Bronchial epithelial cell (primary cell): ENCODE measurements at places on chromosomes 3 and 15.
A peak's percentile ranks its signal among the peaks of the same experiment; 100 is the strongest.

DNA sequence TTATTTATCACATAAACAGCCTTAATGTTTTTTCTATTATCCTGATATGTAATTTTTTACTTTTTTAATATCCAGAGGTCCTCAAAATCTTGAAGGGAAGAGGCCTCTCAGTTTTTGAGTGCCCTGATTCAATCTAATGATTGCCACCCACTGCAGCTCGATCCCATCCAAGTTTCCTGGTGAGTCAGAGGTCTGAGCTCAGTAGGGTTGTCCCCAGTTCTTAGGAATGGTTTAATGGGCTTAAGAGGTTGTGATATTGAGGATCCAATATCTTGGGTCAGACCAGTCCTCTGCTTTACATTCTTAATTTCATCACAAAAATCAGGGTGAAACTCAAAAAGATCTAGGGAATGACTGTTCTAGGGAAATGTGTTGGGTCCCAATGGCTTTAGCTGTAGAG is 238.5 kb downstream of the NSUN3 start:
- DNase-seq = peak; percentile 11

DNA sequence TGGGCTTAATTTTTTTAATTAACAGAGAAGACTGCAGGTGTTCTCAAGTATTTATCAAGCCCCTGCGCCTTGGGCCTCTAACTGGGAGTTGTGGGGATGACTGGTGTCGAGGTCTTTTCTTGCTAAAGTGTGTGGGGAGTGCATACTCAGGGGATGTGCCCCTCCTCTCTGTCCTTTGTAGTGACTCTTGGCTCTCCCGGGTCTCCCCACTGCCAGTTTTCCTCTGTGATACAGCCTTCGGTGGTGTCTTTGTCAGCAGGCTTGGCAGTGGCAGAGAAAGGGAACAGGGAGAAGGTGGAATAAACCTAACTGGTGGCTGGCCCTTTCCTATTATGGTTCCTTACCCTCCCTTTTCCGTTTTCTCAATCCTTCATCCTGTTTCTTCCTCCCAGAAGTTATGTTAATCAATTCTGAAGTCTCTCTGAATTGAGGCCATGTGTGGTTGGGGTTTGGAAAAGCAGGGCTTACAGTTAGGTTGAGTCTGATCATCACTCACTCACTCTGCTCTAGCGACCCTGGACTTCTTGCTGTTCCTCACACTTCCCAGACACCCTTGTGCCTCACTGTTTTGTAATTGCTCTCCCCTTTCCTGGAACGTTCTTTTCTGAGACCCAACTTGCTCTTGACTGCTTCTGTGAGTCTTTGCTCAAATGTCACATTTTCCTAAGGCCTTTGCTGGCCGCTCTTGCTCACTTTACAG is 158.1 kb downstream of the PTPRG start:
- no peak for DNase-seq

DNA sequence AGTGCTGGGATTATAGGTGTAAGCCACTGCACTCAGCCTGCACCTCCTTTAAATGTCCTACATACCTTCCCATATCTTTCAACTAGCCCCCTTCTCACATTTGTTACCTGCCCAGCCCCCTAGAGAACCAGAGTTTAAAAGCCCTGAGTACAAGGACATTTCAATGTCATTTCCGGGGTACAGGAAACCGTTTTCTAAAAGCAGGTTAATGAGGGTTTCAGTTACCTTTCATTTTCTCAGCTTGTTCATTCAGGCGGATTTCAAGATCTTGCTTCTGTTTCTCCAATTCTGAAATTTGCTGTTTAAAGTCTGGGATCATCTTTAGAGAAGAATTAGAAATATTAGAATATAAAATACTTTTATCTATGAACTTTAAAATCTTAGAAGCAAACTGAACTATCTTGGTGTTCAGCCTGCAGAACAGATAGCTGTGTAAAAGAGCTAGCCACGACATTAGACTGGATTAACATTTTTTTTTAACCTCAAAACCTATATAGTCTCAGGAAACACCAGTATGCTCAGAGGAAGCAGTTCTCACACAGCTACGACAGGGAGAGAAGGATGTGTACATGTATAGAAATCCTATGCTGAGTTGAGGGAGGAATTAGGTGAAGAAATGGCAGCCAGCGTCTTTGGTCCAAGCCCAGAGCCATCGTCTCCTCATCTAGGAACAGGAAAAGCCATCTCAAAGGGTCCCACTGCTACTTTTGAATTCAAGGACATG is 29.9 kb upstream of the GNB5 start:
- DNase-seq = no peak

DNA sequence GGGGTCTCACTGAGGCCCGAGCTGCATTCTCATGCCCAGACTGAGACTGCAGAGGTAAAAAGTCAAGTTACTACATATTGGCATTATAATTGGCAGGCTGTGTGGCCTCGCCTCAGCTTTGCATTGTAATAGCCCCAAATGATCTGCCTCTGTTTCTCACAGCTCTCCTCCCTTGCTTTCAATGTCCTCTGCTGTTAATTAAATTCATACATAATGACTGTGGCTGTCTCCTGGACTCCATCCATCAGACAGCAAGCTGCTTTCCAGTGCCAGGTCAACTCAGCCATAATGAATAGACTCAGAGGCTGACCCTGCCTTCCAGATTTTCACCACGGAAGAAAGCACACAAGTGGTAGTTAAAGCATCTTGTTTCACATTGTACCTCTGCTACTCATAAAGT is 7.6 kb upstream of the RTP4 start:
- DNase-seq = no peak

- DNase-seq = no peak
These were observed 143.5 kb upstream of the TGFBR2 start for GRCh38 chr3:30462721-30463470.

GRCh38 chr15:99909592-99910295 is 176.5 kb upstream of the LYSMD4 start:
- DNase-seq = peak; percentile 5

GRCh38 chr15:31267161-31268107 is 59.2 kb upstream of the KLF13 start:
- DNase-seq = no peak

DNA sequence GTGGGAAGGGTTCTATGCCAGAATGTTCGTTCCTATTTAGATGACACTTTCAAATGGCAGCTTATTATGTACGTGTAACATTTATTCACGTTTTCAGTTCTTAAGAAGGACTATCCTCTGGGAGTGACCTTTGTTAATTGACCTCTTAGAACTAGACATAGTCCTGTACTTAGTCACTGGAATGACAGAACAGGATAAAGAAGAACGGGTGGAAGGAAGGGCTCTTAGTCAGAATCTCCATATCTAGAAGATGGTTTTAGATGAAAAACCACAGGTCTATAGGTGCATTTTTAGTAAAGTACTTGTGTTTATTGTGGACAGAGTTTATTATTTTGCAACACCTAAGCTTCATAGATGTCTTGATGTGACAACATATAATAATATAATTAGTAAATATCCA is 6.5 kb downstream of the METTL6 start:
- DNase-seq = no peak

- no peak for DNase-seq
These were observed 173.1 kb upstream of the LYSMD4 start for GRCh38 chr15:99906311-99906710.

DNA sequence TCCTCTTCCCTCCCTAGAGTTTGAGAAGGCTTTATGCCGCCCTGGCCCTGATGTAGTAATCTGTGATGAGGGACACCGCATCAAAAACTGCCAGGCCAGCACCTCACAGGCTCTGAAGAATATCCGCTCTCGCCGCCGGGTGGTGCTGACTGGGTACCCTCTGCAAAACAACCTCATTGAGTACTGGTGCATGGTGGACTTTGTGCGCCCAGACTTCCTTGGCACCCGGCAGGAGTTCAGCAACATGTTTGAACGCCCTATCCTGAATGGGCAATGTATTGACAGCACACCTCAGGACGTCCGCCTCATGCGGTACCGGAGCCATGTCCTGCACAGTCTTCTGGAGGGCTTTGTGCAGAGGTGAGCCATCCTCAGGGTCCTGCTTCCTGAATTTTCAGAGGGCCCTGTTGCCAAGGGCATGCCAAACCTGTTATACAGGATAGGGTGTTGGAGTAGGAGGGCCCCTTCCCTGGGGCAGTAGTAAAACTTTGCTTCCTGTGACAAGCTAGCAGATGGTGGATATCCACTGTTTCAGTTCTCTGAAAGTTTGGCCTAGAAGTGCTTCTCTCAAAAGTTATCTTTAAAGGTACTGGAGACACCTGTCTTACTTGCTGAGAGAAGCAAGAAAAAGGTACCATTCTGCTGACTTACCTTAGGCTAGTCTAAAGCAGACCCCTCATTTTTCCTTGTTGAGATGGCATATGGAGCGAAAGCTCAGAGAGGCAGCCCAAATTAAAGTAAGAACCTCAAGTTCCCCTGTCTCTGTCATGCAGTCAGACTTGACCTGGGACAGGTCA is 33.7 kb upstream of the TEX264 start:
- peak; percentile 41 for DNase-seq

DNA sequence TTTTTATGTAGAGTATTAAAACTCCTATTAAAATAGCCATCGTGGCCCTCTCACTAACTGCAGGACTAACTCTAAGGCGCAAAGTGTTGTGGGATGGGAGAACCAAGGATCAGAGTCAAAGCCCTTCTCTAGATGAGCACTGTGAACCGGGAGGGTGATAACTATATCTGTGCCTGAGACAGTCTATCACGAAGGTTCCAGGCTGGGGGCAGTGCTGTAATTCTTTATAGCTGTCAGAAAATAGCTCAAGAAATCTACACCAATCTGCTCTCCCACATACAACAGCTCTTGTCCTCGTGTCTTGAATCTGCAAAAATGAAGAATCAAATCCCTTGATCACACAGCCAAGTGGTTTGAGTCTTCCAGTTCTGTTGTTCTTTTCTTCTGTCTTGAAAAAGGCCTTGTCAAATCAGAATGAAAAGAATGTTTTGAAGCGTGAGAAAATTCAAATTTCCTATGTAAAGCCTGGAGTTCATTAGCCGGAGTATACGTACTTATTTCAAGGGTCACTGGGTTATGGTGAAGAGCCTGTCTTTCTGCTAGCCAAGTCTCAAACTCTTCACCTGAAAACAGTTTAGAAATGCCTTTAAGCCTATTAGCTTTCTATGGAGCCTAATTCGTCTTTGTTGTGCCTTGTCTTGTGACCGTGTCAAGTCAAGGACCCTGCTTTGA is 185.3 kb upstream of the NECTIN3 start:
- DNase-seq = no peak

GRCh38 chr3:150073513-150073912 is 102.8 kb upstream of the PFN2 start:
- DNase-seq = peak; percentile 90

- DNase-seq = no peak
These were observed 1.4 kb upstream of the CIDEC start for GRCh38 chr3:9881441-9881840.

DNA sequence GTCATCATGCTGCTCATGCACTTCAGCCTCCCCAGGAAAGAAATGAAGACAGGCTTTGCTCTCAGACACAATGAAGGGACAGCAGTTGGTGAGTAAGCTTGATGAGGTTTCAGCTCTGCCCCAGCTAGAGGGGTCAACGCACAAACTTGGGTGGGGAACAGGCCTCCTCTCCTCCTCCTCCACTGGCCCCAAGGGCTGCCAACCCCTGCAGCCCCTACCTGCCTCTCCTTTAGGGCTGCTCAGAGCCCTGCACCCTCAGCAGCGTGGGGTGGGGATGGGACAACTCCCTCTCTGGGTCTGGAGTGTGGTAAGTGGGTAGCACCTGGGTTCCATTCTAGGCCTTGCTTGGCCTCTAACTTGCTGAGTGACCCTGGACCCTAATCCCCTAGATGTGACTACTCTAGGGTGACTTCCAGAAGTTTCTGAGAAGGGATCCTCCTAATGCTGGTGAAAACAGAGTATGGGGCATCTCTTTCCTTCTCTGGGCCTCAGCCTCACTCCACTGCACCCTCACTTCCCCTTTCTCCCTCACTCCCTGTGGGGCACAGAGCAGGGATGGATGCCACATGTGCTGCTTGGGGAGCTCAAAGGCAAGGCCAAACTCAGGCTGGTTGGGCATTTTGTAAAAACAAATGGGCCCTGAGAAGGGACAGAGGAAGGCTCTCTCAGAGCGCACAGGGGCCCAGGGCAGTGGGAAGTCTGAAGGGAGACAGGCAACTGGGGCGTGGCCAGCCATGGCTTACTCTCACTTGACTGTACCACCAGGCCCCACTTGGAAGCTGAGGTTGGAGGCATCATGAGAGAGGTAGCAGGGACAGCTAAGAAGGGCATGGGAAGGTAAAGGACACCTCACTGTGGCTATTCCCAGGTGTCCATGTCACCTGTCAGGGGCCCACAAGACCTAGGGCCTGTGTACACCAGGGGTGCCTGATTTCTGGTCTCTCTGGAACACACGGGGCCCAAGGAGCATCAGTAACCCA is 64.0 kb downstream of the SYNM start:
- no peak for DNase-seq

DNA sequence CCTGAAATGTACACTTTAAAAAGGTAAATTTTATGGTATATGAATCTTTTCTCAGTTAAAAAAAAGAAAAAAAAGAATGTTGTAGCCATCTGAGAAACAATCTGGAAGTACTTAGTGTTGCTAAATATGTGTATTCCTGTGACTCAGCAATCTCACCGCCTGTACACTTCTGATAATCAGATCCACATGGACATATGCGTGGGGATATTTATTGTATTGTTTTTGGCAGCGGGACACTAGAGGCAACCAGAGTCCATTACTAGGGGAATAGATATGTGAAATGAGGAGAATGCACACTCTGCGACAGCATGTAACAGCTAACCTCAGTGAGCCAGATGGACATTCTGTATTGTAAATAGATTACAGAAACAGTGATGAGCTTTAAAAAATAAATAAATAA is 65.4 kb downstream of the AQP9 start:
- no peak for DNase-seq

DNA sequence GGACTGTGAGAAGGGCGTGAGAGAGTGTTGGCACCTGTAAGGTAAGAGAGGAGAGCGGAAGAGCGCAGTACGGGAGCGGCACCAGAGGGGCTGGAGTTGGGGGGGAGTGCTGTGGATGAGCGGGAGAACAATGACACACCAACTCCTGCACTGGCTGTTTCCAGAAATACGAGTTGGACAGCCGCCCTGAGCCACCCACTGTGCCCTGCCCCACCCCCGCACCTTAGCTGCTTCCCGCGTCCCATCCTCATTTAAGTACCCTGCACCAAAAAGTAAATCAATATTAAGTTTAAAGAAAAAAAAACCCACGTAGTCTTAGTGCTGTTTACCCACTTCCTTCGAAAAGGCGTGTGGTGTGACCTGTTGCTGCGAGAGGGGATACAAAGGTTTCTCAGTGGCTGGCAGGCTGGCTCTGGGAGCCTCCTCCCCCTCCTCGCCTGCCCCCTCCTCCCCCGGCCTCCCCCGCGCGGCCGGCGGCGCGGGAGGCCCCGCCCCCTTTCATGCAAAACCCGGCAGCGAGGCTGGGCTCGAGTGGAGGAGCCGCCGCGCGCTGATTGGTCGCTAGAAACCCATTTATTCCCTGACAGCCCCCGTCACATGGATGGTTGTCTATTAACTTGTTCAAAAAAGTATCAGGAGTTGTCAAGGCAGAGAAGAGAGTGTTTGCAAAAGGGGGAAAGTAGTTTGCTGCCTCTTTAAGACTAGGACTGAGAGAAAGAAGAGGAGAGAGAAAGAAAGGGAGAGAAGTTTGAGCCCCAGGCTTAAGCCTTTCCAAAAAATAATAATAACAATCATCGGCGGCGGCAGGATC is at the start of gene SOX2:
Gene SOX2 (plus strand): TSS at position 601 of the 811 bp plus-strand sequence. CDS start 436 bp downstream, outside the sequence.
- DNase-seq = peak; percentile 83
